ENCODE measurements at places on chromosomes 16 and 17.

- DNase-seq: peak; percentile 77
Measured at GRCh38 chr16:89363621-89364393, 126.6 kb downstream of the ANKRD11 start.

DNA sequence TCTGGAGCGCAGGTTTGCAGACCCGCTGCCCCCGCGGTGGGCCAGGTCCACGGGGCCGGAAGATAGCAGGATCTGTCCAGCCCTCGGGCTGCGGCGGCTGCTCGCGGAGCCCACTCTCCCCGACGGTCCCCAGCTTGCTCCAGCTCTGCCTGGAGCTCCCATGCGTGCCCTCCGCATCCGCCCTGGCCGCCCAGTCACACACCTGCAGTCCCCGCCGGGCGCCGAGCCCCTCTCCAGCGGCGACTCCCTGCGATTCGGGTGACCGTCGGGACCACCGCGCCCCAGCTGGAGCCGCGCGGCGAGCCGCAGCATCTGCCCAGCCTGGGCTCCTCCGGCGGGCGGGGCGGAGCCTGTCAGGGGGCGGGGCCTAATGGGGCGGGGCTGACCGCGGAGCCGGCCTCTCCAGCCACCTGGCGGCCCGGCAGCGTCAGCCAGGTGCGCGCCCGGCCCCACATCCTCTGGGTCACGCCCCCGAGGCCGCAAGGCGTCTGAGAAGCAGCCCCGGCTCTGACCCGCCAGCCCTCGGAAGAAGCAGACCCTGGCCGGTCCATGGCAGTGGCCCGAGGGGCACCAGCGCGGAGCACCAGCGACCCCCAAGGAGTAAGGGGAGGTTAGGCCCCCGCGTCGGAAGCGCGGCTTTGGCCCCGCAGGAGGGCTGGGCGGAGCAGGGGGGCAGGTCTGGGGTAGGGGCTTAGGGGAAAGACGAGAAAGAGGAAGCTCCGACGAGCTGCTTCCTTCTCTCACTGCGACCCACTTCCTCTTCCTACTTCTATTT, at the start of gene PIK3R5:
PIK3R5 (minus strand) TSS at position 314 of the 775 bp plus-strand sequence. CDS start 54,213 bp downstream, outside the sequence.
- DNase-seq: no peak

DNA sequence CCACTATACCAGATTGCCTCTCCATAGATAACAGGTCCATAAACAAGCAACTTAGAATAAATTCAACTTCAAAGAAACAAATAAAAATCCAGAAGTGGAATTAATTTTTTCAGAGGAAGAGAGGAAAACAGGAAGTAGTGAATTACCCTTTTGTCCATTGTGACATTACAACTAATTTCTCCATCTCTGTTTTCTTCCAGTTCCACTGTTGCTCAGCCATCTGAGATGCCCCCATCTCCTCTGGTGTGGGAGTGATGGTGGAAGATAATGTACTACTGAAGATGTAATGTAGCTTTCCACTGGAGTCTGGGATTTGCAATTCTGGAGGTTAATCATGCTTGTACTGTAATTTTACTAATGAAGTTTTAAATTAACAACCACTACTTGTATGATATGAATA, 124.6 kb upstream of the TMEM97 start:
- DNase-seq: no peak

GRCh38 chr17:18925187-18925586, 26.8 kb upstream of the SLC5A10 start:
- no peak for DNase-seq

- no peak for DNase-seq
Measured at GRCh38 chr16:9578459-9578858, 487.0 kb downstream of the HAPSTR1 start.

DNA sequence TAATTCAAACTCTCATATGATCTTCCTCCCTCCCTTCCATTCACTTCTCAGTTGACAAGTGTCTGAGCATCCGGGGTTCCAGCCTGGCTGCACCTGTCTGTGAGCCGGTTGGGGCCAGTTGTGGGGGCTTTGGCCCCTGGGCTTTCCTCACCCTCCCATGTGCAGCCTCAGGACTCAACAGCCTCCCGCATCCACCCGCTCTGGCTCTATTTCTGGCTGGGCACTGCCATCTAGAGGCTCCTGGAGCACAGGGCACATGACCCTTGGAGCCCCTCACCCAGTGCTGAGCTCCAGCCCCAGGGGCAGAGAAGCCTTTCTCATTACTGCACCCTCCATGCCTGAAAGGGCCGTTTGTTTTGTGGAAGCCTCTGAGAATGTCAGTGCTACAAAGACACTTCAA, 43.3 kb downstream of the HAPSTR1 start:
- peak; percentile 81 for DNase-seq

GRCh38 chr16:87559945-87560344, 42.4 kb upstream of the JPH3 start:
- DNase-seq: no peak

GRCh38 chr16:3454093-3454492, 10.6 kb downstream of the NAA60 start:
- DNase-seq: peak; percentile 25

GRCh38 chr17:21524211-21524591, 148.0 kb downstream of the KCNJ12 start:
- no peak for DNase-seq

GRCh38 chr17:14353861-14354474, 53.1 kb downstream of the HS3ST3B1 start:
- DNase-seq: no peak

DNA sequence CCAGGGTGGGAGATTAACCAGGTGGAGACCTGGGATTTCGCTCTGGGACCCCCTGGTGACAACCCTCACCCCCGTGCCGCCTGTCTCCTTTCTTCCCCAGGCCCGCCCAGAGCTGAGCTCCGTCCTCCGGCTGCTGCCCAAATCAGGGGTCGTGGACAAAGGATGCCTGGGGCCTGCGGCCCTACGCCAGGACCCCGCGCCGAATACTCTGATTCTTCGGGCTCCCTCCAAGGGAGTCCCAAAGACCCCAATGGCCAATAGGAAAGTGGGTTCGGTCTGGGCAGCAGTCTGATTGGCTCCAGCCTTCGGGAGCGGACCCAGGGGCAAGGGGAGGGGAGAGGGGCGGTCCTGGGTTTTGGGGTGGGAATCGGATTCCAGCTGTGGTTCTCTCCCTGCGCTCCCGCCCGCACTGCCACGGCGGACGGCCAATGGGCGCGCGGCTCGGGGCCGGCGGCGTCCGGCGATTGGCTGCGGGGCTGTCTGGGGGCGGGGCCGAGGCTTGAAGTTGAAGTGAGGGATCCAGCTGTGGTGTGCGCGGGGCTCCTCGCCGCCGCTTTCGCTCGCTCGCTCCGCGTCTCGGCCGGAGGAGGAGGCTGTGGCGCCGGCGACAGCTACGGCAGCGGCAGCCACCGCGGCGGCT, at the start of gene CACNA1G:
CACNA1G (plus strand) TSS at position 531 of the 640 bp plus-strand sequence. CDS start 745 bp downstream, outside the sequence.
- DNase-seq: peak; percentile 81

- no peak for DNase-seq
Measured at GRCh38 chr16:28309811-28310311, 17.5 kb downstream of the SBK1 start.

GRCh38 chr16:31568577-31569359, 41.1 kb downstream of the AHSP start:
- DNase-seq: no peak

DNA sequence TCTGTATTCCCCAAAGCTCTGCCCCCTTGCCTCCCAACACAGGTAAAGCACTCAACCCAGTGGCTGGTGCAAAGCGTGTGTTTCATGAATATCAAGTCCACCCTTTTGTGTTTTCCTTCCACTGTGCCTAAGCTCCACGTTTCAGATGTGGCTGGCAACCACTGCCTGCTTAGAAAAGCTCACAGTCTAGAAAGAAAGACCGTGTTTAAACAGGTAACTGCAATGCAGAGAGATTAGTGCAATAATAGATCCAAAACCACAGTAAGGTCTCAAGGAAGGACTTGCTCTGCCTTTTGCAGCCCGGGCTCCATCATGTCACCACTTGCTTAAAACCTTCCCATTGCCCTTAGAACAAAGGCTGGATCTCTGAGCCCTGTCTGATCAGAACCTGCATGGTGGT, 240.2 kb upstream of the C16orf82 start:
- no peak for DNase-seq

DNA sequence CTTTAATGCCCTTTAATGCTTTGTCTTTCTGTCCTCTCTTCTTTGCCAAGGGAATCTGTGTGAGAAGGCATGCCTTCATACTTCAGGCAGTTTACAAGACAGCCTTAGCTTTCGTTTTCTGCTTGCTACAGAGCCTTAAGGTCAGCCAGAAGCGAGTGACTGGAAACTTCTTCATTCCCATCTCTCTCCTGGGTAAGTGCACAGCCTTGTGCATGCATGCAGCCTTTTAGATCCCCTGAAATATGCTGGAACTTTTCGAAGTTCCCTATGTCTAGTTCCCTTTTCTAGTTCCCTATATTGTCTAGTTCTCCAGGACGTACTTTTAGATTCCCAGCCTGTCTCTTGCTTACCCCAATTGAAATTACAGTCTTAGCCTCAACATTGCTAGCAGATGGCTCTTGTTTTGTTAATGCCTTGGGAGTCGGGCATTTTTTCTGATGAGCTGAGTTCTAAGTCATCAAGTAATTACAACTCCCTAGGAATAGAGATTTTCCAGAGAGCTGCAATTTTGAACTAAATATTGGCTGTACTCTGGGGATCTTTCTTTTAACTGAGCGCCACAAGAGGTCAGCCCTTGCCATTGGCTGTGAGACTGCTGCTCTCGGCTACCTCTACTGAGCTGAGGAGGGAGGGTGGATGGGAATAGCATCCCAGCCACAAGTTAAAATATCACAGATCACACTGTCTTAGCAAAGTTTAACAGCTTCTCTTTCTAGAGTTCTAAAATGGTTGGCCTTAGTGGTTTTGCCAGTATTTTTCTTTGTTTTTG, 22.7 kb upstream of the PPM1D start:
- peak; percentile 82 for DNase-seq

GRCh38 chr16:76583945-76584344, 306.7 kb downstream of the CNTNAP4 start:
- no peak for DNase-seq

DNA sequence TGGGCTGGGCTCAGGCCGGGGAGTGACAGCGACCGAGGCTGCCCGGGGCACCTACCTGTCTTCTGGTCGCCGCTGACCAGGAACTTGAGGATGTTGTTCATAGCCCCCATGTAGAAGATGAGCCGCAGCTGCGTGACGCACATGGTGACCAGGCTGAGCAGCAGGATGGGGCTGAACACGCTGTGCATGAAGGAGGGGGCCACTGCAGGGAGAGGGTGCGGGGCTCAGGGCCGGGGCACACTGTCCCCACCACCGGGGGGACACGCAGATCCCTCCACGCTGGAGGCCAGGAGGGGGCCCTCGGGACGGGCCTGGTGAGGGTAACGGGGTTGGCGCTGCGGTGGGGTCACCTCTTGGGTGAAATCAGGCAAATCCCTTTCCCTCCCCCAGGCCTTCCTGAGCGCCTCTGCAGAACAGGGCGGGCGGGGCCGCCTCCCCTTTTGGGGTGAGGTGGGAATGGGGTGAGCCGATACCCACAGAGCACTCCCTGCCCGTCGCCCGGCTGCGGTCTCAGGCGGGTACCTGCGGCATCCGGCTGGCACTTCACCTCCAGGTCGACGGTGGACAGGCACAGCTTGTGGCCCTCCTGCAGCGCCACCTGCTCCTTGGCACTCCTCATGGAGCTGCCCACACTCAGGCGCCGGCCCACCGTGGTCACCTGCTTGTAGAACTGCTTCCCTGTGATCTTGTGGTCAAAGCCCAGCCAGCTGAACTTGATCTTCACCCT, 28.3 kb upstream of the PITPNA start:
- DNase-seq: no peak

- peak; percentile 18 for DNase-seq
Measured at GRCh38 chr17:79933863-79934652, 94.8 kb upstream of the CBX4 start.

GRCh38 chr16:12089492-12090150, 113.1 kb downstream of the SNX29 start:
- no peak for DNase-seq

DNA sequence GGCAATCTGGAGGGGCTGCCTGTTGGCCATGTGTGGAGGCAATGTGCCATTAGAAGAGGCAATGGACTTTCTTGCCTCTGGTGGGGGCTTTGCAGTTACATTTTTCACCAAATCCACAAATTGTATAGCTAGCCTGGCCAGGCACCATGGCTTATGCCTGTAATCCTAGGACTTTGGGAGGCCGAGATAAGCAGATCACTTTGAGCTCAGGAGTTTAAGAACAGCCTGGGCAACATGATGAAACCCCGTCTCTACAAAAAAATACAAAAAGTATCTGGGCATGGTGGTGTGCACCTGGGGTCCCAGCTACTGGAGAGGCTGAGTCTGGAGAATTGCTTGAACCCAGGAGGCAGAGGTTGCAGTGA, 2.7 kb upstream of the RNF112 start:
- no peak for DNase-seq

GRCh38 chr17:50173335-50173941, 7.6 kb downstream of the SGCA start:
- DNase-seq: peak; percentile 69

GRCh38 chr17:40230670-40231069, 11.6 kb downstream of the WIPF2 start:
- no peak for DNase-seq

DNA sequence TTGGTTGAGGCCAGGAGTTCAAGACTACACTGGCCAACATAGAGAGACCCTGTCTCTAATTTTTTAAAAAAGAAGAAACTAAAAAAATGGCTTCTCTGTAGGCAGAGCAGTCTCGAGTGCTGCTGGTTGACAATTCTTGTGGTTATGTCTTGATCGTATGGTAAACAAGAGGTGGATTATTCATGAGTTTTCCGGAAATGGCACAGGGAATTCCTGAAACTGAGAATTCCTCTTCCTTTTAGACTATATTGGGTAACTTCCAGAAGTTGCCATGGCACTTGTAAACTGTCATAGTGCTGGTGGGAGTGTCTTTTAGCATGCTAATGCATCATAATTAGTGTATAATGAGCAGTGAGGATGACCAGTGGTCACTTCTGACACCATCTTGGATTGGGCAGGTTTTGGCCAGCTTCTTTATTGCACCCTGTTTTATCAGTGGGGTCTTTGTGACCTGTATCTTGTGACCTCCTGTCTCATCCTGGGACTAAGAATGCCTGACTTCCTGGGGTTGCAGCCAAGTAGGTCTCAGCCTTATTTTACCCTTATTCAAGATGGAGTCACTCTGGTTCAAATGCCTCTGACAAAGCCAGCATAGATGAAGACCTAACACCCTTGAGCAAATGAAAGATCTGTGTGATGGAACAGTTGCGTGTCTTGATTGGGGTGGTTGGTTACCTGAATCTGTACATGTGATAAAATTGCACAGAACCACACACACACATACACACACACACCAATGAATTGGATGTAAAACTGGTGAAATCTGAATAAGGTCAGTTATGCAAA, 30.2 kb downstream of the BMERB1 start:
- DNase-seq: no peak

- DNase-seq: peak; percentile 18
Measured at GRCh38 chr17:63950940-63951907, 19.1 kb upstream of the CD79B start.

All from ACHN (cell line).